Keratinocyte (primary cell): ENCODE measurements at places on chromosomes 1 and 21. TPM values are rescaled to one million over a fixed set of nuclear protein-coding genes. Genes with fewer than 3 reads are reported as not detected.

GRCh38 chr1:33030575-33030974 lies 6.1 kb downstream of the AK2 start:
- peaks cover 8% of the 10 kb centered on the region for H3K4me1 ChIP-seq
- DNase-seq = no peak
- no peak overlapping the region for H3K27ac ChIP-seq
- H3K27me3 ChIP-seq = no peaks in the 10 kb centered on the region

- no peaks in the 10 kb centered on the region for H3K4me1 ChIP-seq
- no peak overlapping the region for H3K4me3 ChIP-seq
- H3K36me3 ChIP-seq = no peaks in the 10 kb centered on the region
- DNase-seq = no peak
- H3K27me3 ChIP-seq = peaks cover 11% of the 10 kb centered on the region
- H3K27ac ChIP-seq = no peak overlapping the region
Observed at GRCh38 chr1:53174971-53175913, 21.4 kb upstream of the CPT2 start.

DNA sequence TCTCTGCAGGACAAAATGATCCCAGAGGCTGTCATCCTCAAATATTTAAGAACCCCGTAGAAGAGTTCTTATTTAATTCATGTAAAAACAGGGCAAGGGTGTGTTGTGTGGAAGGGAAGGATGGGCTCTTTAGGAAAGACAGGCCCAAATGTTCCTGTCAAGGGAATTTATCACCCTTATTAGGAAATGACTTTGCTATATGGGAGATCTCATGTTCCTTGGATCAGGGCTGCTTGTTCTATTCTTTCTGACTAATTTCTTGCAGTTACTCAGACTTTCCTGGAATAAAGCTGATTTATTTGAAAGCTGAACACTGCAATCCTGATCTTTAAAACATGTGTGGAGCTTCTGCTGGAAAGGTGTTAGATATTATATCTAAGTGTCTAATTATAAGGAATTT lies 72.8 kb downstream of the SELENOF start:
- H3K4me3 ChIP-seq = no peak overlapping the region

- H3K27ac ChIP-seq = no peak overlapping the region
- no peak overlapping the region for H3K4me3 ChIP-seq
- no peaks in the 10 kb centered on the region for H3K27me3 ChIP-seq
- no peaks in the 10 kb centered on the region for H3K4me1 ChIP-seq
- H3K36me3 ChIP-seq = no peaks in the 10 kb centered on the region
Observed at GRCh38 chr1:215835951-215836350, 268.8 kb downstream of the KCTD3 start.

DNA sequence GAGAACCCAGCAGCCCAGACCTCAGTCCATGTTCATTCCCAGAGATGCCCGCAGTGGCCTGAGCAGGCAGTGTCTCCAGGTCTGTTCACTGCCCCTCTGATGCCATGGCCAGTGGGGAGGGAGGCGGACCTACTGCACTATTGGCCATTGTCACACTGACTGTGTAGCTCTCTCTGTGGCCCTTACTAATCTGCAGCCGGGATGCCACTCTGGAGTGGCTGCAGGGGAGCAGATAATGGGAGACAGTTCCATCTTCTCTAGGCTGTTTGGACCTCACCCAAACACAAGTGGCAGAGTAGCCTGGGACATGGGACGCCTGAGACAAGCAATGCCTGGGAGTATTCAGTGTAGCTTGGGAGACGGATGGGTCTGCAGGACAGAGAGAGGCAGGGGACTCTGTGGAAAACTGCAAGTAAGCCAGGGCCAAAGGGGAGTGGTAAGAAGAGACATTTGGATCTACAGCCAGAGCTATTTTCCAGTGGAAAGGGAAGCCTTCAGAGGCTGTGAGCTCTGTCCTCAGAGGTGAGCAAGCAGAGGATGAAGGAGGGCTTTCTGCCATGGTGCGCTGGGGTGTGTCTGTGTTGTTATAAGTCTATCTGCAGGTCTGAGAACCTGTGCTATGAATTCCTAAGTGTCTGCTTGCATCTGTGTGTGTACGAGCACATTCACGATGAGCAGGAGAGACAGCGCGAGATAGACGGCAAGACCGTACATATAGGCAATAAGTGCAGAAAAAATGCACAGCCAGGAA lies 26.7 kb downstream of the DMBX1 start:
- no peaks in the 10 kb centered on the region for H3K36me3 ChIP-seq
- H3K4me1 ChIP-seq = peaks cover 24% of the 10 kb centered on the region
- H3K27ac ChIP-seq = no peak overlapping the region
- no peak for DNase-seq
- no peak overlapping the region for H3K4me3 ChIP-seq

DNA sequence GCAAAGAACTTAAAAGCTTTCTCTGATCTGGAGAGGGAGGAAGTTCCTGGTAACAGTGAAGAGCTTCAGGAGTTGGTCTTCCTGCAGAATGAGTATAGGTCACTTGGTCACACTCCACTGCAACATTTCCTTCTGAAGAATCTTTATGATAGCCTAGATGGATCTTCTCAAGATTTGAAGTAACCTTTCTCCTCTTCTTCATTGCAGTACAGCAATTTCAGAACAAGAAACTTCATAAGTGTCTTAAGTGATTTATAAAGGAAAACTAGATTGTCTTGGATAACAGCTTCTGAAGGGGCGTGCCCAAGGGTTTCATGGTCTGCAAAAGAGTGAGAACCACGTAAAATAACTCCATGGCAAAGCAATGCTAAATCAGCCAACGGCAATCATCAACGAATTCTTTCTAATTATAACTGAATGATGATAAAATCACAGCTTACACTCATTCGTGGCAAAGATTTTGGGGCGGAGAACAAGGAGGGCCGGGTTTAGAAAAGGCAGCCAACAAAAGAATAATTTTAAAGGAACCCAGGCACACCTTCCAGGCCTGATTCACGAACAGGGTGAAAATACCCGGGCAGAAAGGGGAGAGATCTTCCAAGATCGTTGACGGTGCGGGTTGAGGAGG lies 53.9 kb upstream of the ASPM start:
- peak overlapping the region; percentile 88 for H3K27ac ChIP-seq
- no peak for DNase-seq
- H3K4me3 ChIP-seq = peak overlapping the region; percentile 83
- H3K27me3 ChIP-seq = no peaks in the 10 kb centered on the region
- no peaks in the 10 kb centered on the region for H3K36me3 ChIP-seq

The RPE65 gene
- polyA plus RNA-seq = not detected in 3 replicates

The DCST1 gene
- 0.05 TPM in 1 of 3 replicates, not detected in the others for polyA plus RNA-seq

The C1QB gene
- not detected in 3 replicates for polyA plus RNA-seq

The GJA4 gene
- 0.10 to 0.22 TPM in 2 of 3 replicates, not detected in the other for polyA plus RNA-seq

DNA sequence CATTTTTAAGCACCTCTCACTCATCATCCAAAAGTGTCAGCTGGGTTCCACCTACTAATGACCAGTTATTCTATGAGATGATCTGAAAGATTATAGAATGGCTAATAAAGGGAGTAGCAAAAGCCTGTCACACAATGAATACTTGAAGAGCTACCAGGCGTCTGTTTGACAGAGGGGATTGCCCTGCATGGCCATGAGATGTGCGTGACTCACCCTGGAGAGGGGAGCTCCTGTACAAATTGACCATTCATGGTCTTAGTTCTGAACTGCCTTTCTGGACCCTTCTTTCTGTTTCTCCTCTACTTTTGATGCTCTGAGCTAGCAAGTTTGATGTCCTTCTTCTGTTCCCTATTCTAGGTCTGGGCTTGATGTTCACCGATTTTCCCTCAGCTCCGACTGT lies 85.2 kb upstream of the ABCD3 start:
- H3K27me3 ChIP-seq = no peaks in the 10 kb centered on the region
- no peak for DNase-seq
- peaks cover 7% of the 10 kb centered on the region for H3K4me1 ChIP-seq
- H3K36me3 ChIP-seq = no peaks in the 10 kb centered on the region

GRCh38 chr1:227191607-227192006 lies 126.7 kb downstream of the CDC42BPA start:
- no peak overlapping the region for H3K27ac ChIP-seq
- H3K36me3 ChIP-seq = no peaks in the 10 kb centered on the region
- H3K4me1 ChIP-seq = peaks cover 5% of the 10 kb centered on the region
- no peaks in the 10 kb centered on the region for H3K27me3 ChIP-seq
- DNase-seq = no peak
- no peak overlapping the region for H3K4me3 ChIP-seq

The EPB41 gene
- polyA plus RNA-seq = 16.4 to 23.6 TPM (median 21.1 TPM) in 3 replicates

The CNR2 gene
- not detected in 3 replicates for polyA plus RNA-seq

- H3K4me1 ChIP-seq = peaks cover 16% of the 10 kb centered on the region
- H3K27ac ChIP-seq = peak overlapping the region; percentile 27
- H3K27me3 ChIP-seq = no peaks in the 10 kb centered on the region
- H3K36me3 ChIP-seq = peaks cover 38% of the 10 kb centered on the region
Observed at GRCh38 chr1:26743426-26744059, 44.2 kb upstream of the PIGV start.

The ACTN2 gene
- polyA plus RNA-seq = not detected in 3 replicates

The SPRR2B gene
- 0.45 to 0.48 TPM in 2 of 3 replicates, not detected in the other for polyA plus RNA-seq

GRCh38 chr1:202305168-202305567 lies 36.6 kb downstream of the UBE2T start:
- H3K27ac ChIP-seq = no peak overlapping the region
- H3K4me3 ChIP-seq = no peak overlapping the region
- H3K36me3 ChIP-seq = no peaks in the 10 kb centered on the region

The CLDN17 gene
- polyA plus RNA-seq = 0.16 to 0.28 TPM in 2 of 3 replicates, not detected in the other

The PDPN gene
- 27.5 to 110 TPM (median 29.9 TPM) in 3 replicates for polyA plus RNA-seq

- no peaks in the 10 kb centered on the region for H3K36me3 ChIP-seq
- no peaks in the 10 kb centered on the region for H3K27me3 ChIP-seq
- H3K4me3 ChIP-seq = no peak overlapping the region
- no peaks in the 10 kb centered on the region for H3K4me1 ChIP-seq
Observed at GRCh38 chr1:4976859-4977440, 322.5 kb downstream of the AJAP1 start.

- H3K27ac ChIP-seq = no peak overlapping the region
- no peaks in the 10 kb centered on the region for H3K27me3 ChIP-seq
- H3K36me3 ChIP-seq = no peaks in the 10 kb centered on the region
- H3K4me1 ChIP-seq = no peaks in the 10 kb centered on the region
- no peak for DNase-seq
- no peak overlapping the region for H3K4me3 ChIP-seq
Observed at GRCh38 chr1:71015745-71016144, 31.9 kb downstream of the PTGER3 start.

DNA sequence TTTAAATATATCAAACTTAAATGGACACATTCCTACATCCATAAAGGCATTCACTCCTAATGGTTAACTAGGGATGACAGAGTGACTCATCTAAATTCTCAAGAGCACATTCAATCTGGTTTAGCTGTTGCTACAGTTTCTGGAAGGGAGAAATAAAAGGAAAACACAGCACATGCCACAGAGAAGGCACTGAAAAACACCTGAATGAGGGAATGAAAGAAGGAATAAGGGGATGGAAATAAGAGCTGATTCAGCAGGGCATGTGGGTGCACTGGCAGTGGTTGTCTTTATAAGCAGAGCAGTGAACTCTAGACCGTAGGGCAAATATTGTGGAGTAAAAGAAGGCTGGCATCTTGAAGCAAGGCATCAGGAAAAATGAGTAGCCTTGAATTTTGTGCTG lies 79.3 kb downstream of the LHX4 start:
- no peaks in the 10 kb centered on the region for H3K27me3 ChIP-seq
- no peaks in the 10 kb centered on the region for H3K36me3 ChIP-seq
- H3K4me1 ChIP-seq = no peaks in the 10 kb centered on the region

GRCh38 chr1:232207073-232207866 lies 422.7 kb downstream of the SIPA1L2 start:
- no peak for DNase-seq
- H3K27me3 ChIP-seq = no peaks in the 10 kb centered on the region
- no peak overlapping the region for H3K4me3 ChIP-seq
- no peak overlapping the region for H3K27ac ChIP-seq

DNA sequence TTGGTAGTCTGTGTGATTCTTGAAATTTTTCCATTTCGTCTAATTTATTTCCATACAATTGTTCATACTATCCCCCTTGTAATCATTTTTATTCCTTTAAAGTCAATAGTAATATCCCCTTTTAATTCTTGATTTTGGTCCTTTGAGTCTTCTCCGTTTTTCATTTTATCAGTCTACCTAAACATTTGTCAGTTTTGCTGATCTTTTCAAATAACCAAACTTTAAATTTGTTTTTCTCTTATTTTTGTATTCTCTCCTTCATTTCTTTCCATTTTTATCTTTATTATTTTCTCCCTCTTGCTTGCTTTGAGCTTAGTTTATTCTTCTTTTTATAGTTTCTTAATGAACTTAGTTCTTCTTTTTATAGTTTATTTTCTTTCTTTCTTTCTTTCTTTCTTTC lies 21.1 kb upstream of the SLAMF1 start:
- H3K4me3 ChIP-seq = no peak overlapping the region
- no peaks in the 10 kb centered on the region for H3K27me3 ChIP-seq
- no peak for DNase-seq
- no peak overlapping the region for H3K27ac ChIP-seq

DNA sequence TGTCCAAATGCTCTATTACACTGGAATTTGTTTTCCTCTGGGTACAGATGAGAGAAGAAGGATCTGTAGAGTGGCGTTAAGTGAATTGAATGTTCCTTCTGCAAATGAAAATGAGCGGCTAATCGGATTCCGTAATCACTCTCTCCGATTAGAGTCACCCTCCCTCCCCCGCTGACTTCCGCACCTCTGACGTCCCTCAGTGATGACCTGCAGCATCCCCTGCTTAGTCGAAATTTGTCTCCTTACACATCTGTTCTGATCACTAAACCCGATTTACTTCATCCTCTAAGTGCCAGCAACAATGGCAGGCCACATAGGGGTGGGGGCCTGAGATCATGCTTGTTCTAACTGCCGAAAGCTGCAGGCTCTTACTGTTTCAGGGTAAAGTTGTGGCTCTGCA lies 378.7 kb downstream of the SEC16B start:
- DNase-seq = no peak
- H3K4me1 ChIP-seq = peaks cover 11% of the 10 kb centered on the region
- no peaks in the 10 kb centered on the region for H3K36me3 ChIP-seq

The LRRC38 gene
- 0.03 TPM in 1 of 3 replicates, not detected in the others for polyA plus RNA-seq

- no peak overlapping the region for H3K4me3 ChIP-seq
- H3K36me3 ChIP-seq = peaks cover 15% of the 10 kb centered on the region
Observed at GRCh38 chr1:54037476-54037875, 15.5 kb downstream of the TMEM59 start.

GRCh38 chr21:31855180-31855579 lies 17.6 kb upstream of the HUNK start:
- no peak overlapping the region for H3K4me3 ChIP-seq
- no peak for DNase-seq
- H3K4me1 ChIP-seq = no peaks in the 10 kb centered on the region
- H3K36me3 ChIP-seq = no peaks in the 10 kb centered on the region
- no peaks in the 10 kb centered on the region for H3K27me3 ChIP-seq

DNA sequence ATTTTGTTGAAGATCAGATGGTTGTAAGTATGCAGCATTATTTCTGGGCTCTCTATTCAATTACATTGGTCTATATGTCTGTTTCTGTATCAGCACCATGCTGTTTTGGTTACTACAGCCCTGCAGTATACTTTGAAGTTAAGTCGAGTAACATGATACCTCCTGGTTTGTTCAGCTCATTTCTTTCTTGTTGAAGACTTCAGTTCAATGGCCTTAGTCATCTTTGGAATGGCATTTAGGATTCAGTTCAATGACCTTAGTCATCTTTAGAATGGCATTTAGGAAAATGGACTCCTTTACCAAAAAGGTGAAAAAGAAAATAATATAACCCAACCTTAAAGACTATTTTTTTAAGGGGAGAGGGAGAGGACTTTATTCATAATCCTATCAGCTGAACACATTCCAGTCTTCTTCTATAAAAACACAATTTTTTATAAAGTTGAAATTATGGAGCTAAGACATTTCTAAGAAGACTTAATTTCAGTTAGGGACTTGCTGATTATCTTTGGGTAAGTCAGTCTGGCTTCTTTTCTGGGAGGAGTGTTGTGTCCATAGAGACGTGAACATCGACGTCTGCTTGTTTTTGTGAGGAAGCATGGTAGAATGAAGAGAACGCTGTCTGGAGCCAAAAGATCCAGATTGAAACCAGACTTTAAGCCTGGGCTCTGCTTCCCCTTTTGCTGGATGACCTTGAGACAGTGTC lies 48.3 kb downstream of the DDR2 start:
- peaks cover 9% of the 10 kb centered on the region for H3K4me1 ChIP-seq
- no peak for DNase-seq
- no peaks in the 10 kb centered on the region for H3K27me3 ChIP-seq
- H3K36me3 ChIP-seq = no peaks in the 10 kb centered on the region
